ENCODE measurements at places on chromosomes 2 and 18.

DNA sequence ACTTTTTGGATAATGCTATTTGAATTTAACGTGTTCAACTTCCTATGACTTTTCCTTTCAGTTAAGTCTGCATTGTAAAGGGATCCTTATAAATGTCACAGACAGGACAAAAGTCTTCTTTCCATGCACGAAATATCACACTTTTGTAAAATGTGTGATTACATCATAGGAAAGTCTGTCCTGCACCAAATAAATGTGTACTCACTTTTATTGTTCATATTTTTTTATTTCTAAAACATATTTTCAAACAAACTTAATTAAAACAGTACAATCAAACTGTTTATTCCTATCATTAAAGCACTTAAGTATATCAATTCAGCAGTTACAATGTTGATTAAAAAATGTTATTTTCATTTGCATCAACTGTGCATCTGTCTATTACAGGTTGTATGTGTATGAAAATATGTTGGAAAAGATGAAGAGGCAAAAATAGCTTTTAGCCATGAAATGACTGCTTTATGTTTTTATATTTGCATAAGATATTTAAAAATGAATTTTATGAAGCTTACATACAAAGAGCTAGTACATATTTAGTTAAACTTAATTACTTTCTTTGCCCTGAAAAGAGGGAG is 105.6 kb downstream of the CSRNP3 start:
- no peak for DNase-seq

GRCh38 chr2:241491549-241492173 is 16.7 kb downstream of the STK25 start:
- DNase-seq = no peak

GRCh38 chr2:15893689-15894480 is 46.5 kb upstream of the MYCN start:
- no peak for DNase-seq

DNA sequence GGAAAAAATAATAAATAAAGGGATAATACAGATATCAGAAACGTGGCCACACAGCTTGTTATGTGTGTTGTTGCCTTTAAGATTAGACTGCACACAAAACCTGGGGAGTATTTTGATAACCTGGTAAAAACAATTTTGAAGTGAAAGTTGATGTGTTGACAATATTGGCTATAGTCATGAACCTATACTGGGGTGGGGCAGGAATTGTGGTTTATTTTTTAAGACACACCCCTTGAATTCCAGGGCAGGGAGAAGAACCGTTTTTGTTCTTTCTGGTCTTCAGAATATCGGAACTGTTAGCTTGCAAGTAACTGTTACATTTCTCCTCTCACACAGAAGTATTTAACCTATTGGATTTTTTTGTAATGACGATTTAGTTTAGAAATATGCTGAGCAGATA is 80.4 kb downstream of the LIMS1 start:
- no peak for DNase-seq
